ENCODE measurements at places on chromosomes 7 and 10.

GRCh38 chr7:16982640-16983350, 101.0 kb upstream of the AGR3 start:
- DNase-seq, result peak; percentile 34

DNA sequence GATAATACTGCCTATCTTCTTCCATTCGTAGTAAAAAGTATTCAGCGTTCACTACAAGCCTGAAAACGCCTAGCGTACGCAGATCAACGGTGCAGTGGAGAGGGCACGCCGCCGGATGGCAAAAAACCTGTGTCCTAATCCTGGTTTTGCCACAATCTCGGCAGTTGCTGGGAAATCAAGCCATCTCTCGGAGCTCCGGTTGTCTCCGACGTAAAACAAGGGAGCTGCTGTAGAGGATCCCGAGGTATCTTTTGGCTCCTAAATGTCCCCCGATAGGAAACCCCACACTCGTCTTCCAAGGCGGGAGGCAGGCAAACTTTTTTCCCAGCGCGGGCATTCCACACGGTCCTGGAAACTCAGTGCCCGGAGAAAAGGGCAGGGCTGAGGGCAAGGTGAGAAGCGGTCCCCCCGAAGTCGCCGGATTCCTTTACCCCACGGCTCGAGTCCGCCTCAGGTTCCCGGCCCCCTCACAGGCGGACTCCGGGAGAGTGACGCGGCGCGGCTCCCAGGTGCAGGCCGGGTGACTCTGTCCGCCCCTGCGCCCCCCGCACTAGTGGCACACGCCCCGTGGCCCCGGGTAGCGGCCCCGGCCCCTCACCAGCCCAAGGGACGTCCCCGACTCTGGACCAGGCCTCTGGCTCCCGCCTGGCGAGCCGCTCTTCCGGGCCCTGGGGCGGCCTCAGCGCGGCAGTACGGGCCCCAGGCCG, 649 bp downstream of the IDE start:
- DNase-seq, result no peak

- no peak for DNase-seq
Observed at GRCh38 chr10:103870516-103870915, 15.1 kb upstream of the SH3PXD2A start.

- DNase-seq, result no peak
Observed at GRCh38 chr10:110765513-110766319, 106.0 kb upstream of the PDCD4 start.

DNA sequence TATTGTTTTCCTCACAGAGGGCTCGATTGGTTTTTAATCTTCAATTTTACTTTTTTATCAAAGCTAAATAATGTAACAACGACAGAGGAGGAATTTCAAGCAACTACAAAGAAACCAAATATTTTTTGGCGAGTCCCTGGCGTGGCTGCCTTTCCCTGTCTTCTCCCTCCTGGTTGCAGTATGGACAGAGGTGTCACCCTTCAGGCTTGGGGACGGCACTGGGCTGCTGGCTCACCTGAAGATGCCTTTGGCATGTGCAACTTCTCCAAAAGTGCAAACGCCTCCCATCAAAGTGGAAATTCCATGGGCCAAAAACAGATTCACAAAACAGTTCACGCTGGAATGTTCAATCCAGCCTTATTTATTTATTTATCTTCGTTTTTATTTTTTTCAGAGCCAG, 51.9 kb downstream of the DOCK1 start:
- DNase-seq, result no peak

- no peak for DNase-seq
Observed at GRCh38 chr10:45440511-45441062, 66.6 kb downstream of the ALOX5 start.

- no peak for DNase-seq
Observed at GRCh38 chr7:138662076-138662990, 38.8 kb downstream of the SVOPL start.

DNA sequence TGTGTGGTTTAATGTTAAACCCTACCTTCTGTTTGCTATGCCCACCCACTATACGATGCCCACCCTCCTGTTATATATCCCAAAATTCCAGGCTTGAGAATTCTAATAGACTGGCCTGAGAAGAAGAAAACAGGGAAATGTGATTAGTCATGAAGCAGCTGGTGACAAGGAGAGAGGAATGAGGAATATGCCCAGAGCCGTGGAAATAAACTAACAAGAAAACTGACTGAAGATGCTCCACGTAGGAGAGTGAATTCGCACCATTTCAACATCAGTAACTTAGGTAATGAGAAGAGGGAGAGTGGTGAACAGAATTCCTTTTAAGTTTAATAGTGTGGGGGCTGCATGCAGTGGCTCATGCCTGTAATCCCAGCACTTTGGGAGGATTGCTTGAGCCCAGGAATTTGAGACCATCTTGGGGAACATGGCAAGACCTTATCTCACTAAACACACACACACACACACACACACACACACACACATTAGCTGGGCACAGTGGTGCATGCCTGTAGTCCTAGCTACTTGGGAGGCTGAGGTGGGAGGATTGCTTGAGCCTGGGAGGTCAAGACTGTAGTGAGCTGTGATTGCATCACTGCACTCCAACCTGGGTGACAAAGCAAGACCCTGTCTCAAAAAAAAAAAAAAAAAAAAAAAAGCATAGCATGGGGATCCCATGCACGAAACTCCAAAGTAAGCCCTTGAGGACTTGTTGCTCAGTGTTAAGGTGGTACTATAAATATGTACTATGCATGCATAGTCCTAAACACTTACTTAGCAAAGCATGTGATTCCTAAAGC, 16.1 kb upstream of the SYPL1 start:
- DNase-seq, result no peak

DNA sequence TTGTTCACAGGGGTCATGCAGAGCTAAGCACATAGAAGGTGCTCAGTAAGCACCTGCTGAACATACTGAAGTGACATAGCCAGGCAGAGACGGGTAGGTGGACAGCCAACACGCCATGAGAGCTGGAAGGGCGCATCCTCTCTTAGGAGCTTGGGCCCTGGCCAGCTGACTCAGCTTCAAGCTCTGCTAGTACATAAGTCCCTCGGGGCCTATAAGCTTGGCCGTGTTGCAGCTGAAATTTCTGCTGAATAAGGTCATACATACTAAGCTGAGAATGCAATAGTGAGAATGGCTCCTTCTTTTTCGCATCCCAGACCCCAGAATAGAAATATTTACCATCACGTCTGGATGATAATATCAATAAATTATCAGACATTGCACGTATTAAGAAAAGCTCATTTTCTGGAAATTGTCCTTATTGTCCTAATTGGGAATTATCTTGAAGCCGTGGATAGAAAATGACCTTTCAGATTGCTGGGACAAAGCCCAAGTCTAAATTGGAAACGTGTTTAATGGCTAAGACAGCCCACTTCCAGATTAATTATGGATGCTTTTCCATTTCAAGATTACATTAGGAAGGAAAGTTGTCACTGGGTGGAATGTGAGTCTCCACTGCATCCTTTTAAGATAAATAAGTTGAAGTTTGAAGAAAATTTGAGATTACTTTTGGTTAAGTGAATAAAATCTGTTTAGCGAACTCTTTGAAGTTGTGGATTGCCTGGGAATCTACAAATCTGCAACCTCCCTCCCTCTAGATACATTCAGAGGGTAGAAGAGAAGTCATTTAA, 287.1 kb upstream of the C7orf33 start:
- DNase-seq, result peak; percentile 20

DNA sequence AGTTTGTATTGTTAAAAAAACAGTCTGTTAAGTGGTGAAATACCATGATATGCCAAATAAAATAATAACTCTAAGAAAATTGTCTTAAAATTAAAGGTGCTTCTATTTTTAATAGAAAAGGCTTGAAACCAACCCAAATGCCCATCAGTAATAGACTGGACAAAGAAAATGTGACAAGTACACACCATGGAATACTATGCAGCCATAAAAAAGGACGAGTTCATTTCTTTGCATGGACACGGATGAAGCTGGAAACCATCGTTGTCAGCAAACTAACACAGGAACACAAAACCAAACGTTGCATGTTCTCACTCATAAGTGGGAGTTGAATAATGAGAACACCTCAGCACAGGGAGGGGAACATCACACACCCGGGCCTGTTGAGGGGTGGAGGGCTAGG, 7.1 kb downstream of the CNTNAP2 start:
- DNase-seq, result no peak

DNA sequence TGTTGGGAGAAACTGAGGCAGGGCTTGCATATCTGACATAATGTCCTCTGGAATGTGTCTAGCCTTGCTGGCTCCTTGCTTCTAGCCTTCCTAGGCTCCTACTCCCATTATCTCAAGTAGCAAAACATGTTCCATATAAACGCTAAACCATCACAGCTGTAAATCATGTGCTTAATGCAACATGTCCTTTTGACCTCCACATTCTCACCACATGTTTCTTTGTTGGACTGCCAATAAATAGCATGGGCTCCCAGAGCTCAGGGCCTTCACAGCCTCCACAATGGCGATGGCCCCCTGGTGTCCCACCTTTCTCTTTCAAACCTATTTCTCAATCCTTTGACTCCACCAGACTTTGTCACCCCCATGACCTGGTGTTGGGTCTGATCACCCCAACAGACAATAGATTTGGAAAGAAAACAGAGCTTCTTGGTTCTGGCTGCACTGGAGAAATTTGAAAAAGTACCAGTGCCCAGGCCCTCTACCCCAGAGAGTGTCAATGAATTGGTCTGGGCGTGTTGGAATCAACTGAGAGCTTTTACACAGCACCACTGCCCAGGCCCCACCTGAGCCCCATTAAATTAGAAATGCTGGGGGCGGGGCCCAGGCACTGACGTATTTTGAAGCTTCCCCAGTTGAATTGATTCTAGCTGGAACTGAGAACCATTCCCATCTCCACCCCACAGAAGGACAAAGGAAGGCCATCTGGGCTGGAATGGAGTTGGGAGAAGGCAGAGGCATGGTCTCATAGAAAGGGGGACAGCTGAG, 41.3 kb upstream of the GGCT start:
- no peak for DNase-seq

GRCh38 chr10:61024151-61024855, 80.3 kb upstream of the RHOBTB1 start:
- DNase-seq, result no peak

GRCh38 chr10:133419211-133419950, 5.0 kb downstream of the SPRN start:
- DNase-seq, result no peak

DNA sequence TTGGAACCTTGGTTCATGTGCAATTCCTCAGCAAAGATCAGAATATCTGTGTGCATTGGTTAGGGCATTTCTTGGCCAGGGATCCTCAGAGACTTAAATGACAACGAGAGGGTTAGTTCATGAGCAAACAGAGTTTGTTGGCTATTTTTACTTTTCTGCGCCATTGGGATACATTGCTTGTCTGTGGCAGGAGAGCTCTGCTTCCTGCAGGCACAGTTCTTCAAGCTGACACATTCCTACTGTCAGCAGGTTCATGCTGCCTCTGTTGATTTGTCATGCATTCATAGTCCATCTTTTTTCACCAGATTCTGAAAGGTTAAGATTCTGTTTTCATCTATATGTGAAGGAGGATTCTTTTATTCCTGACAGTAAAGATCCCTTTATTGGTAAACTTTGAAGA, 139.4 kb downstream of the TMEM178B start:
- no peak for DNase-seq

DNA sequence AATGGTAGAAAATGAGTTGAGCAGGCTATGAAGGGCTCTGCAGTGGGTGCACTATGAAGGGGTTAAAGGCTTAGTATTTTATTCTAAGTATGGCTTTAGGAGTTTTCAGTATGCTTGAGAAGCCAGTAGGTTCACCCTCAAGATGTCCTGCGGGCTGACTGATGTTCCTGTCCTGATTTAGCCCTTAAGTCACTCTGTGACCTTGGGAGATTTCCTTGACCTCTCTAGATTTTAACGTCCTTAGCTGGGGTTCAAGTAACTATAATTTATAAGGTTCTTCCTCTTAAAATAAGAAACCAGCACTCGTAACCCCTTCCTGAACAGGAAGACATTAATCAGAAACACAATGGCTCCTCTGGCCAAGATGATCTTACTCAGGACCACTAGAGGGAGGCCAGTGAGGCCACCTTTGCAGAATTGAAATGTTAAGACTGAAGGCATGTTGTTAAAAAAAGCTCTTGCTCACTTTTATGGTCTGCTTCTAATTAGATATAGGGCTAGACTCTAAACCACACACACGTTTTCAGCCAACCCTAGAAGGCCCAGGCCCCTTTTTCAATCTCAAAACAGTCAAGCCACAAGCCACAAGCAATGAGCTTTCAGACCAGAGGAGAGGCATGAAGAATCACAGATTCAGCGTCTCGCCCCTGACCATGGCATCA, 41.9 kb downstream of the CDK1 start:
- DNase-seq, result no peak

DNA sequence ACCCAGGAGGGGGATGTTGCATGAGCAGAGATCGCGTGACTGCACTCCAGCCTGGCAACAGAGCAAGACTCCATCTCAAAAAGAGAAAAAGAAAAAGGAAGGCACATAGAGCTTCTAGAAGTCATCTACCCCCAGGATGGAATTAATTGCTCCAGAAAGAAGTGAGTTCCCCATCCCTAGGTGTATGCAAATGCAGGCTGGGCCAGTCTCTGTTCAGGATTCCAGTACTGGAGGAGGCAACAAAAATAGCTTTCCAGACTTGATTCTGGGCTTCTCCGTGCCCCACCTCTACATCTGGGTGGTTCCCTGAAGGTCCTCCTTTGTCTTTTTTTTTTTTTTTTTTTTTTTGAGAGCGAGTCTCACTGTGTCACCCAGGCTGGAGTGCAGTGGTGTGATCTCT, 28.6 kb downstream of the CASTOR2 start:
- DNase-seq, result no peak

- DNase-seq, result no peak
Observed at GRCh38 chr10:92064506-92064905, 140.9 kb downstream of the BTAF1 start.

- DNase-seq, result no peak
Observed at GRCh38 chr10:92418221-92418620, 127.3 kb downstream of the MARCHF5 start.

- DNase-seq, result no peak
Observed at GRCh38 chr7:30436518-30436917, 42.1 kb downstream of the NOD1 start.

GRCh38 chr10:129547608-129548007, 80.6 kb downstream of the MGMT start:
- no peak for DNase-seq

DNA sequence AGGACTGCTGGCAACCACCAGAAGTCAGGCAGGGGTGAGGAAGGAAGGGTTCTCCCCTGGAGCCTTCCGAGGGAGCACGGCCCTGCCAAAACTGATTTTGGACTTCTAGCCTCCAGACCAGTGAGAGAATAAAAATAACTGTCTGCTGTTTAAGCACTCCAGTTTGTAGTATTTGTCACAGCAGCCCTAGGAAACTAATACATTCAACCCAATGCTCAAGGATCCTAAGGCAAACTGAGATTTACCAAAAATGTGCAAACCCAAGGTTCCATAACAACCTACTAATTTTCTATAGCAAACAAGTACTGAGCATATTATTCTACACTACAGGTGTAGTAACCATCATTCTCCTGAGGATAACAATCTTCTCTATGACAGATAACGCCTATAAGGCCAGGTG, 18.6 kb downstream of the ARHGAP12 start:
- DNase-seq, result no peak

- DNase-seq, result no peak
Observed at GRCh38 chr7:95874541-95875265, 102.3 kb downstream of the DYNC1I1 start.
